ENCODE measurements at places on chromosomes 13 and 19.

DNA sequence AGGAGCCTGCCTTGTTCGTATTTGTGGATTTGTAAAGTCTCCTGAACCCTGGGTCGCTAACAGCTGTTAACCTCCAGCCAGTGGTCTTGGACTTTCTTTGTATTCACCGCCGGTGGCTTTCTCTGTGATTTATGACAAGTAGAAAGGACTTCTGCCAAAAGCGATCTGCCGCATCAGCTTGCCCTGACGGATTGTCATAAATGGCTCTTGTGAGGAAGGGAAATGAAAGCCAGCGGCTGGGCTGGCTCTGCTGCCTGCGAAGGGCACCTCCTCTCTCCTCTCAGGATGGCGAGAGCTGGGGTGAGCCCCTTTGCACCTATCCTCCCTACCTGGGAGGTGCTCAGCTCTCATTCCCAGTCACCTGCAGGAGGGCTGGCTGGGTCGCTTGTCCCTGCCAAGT lies 25.6 kb downstream of the DHRS12 start:
- DNase-seq = no peak

DNA sequence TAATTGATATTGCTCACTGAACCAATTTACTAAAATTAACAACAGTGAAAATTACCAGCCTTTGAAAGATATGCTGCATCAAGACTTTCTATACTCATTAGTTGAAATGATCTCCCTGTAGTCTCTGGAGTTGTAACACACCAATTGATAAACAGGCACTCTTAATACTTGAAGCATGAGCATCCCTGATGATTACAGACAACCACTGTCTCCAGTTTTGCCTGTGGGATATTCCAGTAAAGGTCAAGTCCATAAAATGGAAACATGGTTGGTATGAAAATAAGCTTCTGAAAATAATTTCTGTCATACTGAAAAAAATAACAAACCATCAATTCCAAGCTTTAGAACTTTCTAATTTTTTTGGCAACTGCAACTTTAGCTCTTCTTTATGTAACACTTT lies 405.8 kb downstream of the SPRY2 start:
- DNase-seq = no peak

DNA sequence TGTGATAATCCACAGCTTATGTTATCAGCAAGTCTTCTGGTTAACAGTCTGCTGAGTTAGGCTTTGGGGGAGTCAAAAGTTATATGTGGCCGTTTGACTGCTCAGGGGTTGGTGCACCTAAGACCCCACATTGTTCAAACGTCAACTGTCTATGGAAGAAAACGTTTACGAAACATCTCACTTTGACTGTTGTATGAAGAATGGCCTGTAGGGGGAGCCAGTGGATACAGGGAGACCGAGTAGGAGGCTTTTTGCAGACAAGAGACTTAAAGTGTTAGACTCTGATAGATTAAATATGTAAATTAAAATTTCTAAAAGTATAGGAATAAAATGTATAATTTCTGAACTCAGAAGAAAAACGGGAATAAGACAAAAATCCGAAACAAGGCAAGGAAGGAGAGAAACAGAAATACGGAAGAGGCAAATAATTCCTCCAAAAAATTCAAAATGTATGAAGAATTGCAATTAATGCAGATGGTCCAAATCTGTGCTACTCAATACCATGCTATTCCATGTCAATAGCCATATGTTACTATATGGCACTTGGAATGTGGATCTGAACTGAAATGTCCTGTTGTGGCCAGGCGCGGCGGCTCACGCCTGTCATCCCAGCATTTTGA lies 37.8 kb downstream of the TNFSF14 start:
- DNase-seq = peak; percentile 65

DNA sequence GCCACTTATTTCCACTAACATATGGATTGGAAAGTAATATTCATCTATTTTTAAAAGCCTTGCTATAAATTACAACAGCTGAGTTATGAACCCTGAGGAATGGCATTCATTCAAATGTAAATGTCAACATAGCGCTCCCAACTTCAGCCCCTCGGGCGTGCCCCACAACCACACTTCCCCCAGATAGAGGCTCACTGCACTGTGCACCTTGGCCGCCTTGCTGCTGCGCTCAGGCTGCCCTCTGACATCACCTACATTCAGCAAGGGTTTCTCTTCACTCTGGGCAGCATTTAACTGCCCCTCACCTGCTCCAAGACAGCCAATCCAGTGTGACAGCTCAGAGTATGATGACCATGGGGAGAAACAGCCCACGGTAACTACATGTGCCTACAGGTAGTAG lies 35.1 kb downstream of the SIAH3 start:
- no peak for DNase-seq

GRCh38 chr13:87906411-87906810 lies 235.2 kb downstream of the SLITRK5 start:
- DNase-seq = no peak

GRCh38 chr13:43408274-43408673 lies 378.5 kb downstream of the ENOX1 start:
- no peak for DNase-seq

GRCh38 chr13:65063753-65064152 lies 2166.4 kb downstream of the PCDH9 start:
- DNase-seq = no peak

DNA sequence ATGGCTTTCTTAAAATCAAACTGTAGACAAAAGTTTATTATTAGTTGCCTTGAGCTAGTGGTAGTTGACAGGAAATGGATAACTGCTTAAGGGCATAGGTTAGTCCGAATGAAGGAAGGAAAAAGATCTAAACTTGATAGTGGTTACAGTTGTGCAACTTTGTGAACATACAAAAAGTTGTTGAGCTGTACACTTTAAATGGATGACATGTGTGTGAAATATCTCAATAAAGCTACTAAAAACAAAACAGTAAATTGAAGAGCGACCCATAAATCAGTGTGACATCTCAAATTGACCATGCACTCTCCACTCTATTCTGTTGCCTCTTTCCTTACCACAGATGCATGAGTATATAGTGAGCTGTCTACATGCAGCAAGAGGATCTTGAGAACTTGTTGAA lies 1757.8 kb downstream of the PCDH9 start:
- no peak for DNase-seq

- no peak for DNase-seq
Observed at GRCh38 chr13:23696610-23697009, 126.4 kb downstream of the TNFRSF19 start.

DNA sequence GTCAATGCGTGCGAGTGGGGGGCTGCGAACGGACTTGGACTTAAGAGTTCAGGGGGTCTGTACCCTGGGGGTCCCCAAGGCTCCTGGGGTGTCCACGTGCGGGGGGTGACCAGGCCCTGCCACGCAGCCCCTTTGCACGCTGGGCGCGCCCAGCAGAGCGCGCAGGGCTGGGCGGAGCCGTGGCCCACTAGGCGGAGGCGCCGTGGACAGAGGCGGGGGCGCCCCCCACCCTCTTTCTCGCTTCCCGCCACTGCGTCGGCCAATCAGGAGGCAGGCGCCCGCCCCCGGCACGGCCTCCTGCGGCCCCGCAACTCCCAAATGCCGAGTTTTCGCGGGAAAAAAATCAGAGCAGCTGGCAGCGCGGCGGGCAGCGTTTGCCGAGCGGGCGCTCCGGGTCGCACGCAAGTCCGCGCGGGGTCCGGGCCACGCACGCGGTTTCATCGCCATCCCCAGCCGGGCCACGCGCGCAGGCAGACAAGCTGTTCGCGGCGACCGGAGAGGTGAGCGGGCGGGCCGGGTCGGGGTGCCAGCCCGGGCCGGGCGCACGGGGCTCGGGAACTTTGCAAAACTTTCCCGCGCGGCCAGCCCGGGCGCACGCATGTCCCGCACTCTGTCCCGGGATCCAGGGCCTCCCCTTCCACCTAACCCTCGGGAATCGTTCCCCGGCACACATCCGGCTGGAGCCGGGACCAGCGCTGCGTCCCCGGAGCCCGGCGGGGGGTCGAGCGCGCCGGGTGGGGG lies at the start of gene UHRF1:
TSS of gene UHRF1 (plus strand) at position 346 of the 741 bp plus-strand sequence. CDS start 1,385 bp downstream, outside the sequence.
- no peak for DNase-seq

DNA sequence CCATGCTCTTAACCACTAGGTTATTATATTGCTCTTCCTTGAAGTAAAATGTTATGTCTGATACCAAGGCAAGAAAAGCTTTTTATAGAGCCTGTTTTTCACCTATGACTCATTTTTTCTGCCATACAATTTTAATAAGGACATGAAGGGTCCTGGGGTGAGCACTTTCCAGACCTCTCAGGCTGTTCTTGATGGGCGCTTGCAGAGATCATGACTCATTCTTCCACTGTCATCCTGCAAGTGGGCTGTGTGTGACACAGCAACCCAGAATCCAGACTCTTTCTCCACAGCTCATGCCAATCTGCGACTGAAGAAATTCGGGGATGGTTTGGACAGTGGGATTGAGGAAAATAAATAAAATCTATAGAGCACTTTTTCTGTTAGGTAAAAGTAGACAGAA lies 506.7 kb upstream of the NBEA start:
- no peak for DNase-seq

GRCh38 chr13:36897054-36897616 lies 22.9 kb downstream of the SMAD9 start:
- no peak for DNase-seq

DNA sequence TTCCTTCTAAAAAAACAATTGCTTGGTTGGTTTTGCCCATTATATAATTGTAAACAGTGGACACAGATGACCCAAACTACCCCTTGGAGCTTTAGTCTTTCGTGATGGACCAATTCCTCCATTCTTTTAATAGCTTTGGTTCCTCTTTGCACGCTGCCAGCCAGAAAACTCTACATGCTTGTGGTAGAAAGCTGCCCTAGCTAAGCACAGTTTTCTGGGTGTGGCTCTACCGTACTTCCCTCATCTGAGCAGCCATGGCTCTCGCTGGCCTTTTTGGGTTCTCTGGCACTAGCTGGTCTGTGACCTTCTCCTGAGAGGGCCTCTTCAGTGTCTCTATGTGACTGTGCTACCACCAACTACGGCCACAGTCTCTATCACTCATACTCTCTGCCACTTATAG lies 29.9 kb upstream of the CEBPA start:
- no peak for DNase-seq

GRCh38 chr13:104715111-104715510 lies 1648.9 kb upstream of the SLC10A2 start:
- DNase-seq = no peak

GRCh38 chr19:37329686-37330085 lies 41.2 kb upstream of the ZNF527 start:
- no peak for DNase-seq

DNA sequence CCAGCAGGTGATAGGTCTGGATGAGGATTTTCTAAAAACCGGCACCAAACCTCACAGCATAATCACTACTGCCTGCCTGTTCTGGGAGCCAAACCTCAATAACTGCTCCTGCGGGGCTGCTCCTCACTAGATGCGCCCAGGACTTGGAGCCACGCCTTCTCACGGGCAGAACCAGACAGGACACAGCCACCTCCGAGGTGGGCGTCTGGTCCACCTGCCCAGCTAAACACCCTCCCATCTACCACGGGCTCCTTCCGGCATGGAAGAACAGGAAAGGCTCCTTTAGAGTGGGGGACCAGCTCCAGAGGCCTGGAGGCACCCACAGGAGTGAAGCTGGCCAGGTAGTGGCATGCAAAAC lies 73.5 kb downstream of the PEPD start:
- DNase-seq = no peak

- DNase-seq = no peak
Observed at GRCh38 chr13:93446238-93446637, 219.6 kb downstream of the GPC6 start.

DNA sequence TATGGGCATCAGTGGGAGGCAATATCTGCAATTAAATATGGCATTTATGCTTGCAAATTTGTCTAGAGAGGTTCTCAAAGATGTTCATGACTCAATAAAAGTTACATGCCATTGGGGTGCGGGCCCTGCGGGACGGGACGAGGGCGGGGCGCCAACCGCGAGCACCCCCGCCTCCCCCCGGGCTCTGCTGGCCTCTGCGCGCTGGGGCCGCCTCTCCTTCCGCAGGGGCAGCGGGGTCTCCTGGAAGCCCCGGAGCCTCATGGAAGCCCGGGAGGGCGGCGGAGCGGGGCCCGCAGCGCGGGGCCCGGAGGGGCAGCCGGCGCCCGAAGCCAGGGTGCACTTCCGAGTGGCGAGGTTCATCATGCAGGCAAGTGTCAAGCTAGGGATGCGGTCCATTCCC lies 179.2 kb downstream of the TPTE2 start:
- DNase-seq = no peak

DNA sequence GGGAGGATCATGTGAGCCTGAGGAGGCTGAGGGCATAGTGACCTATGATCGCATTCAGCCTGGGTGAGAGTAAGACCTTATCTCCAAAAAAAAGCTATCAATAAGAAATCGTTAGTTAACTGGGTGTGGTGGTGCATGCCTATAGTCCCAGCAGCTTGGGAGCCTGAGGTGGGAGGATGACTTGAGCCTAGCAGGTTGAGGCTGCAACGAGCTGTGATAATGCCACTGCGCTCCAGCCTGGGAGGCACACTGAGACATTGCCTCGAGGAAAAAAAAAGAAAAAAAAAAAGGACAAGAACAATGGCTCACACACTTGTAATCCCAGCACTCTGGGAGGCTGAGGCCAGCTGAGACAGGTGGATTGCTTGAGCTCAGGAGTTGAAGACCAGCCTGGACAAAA lies 16.2 kb downstream of the PSPC1 start:
- DNase-seq = no peak

GRCh38 chr13:51221674-51222036 lies 543 bp upstream of the FAM124A start:
- DNase-seq = no peak

DNA sequence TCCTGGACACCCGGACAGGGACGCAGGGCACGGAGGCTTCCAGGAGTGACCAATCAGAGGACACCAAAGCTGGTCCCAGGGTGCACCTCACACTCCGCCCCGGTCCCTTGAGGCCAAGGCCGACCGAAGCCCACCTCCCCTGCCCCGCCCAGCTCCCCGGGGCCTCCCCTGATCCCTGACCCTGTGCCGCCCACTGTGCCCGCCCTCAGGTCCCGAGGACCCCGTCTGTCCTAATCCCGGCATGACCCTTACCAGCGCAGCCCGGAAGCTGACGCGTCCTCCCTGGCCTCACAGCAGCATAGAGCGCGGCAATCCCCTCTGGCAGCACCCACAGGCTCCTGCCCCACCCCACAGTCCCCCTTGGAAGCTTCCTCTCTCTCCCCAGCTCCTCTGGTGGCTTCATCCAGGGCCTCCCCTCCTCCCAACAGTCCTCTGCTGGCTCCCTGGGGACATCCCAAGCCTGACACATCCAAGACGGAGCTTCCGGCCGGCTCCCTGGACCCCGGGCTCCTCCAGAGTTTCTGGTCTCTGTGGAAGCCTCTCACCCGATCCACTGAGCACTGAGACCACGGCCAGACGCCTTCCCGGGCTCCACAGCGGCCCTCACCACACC lies 7.4 kb upstream of the CDC34 start:
- no peak for DNase-seq

DNA sequence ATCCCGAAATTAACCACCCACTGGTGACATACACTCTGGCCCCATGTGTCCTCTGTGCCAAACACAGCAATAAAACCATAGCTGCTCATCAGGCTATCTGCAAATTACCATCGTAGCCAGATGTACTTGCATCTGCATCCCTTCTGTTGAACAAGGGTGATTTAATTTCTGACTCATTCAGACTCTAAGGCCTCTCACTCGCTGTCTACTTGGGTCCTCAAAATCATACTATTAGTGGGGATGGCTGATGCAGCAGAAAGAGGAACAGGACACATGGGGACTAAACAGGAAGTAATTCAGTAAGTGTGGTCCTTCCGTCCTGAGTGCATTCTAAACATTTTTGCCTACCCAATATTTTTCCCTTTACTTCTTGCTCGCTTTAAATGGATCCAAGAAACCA lies 2275.0 kb upstream of the PCDH20 start:
- no peak for DNase-seq

- DNase-seq = no peak
Observed at GRCh38 chr13:83563499-83563898, 318.8 kb downstream of the SLITRK1 start.

GRCh38 chr13:94712287-94712811 lies at the start of gene SOX21:
Gene SOX21 (minus strand): TSS chr13:94712545. CDS start chr13:94712049, 496 bp downstream.
- DNase-seq = no peak

- no peak for DNase-seq
Observed at GRCh38 chr13:96940961-96941360, 53.3 kb downstream of the OXGR1 start.

All from CD4-positive, alpha-beta T cell (primary cell).